ENCODE measurements at places on chromosomes 12 and 14.

- H3K36me3 ChIP-seq = no peaks in the 10 kb centered on the region
- DNase-seq = peak; percentile 70
- no peaks in the 10 kb centered on the region for H3K27me3 ChIP-seq
- no peak overlapping the region for H3K4me3 ChIP-seq
- H3K4me1 ChIP-seq = no peaks in the 10 kb centered on the region
Measured at GRCh38 chr12:54294152-54294952, 6.5 kb downstream of the NFE2 start.

- H3K36me3 ChIP-seq = no peaks in the 10 kb centered on the region
- no peaks in the 10 kb centered on the region for H3K4me1 ChIP-seq
- H3K4me3 ChIP-seq = no peak overlapping the region
- peak; percentile 50 for DNase-seq
- H3K27me3 ChIP-seq = no peaks in the 10 kb centered on the region
Measured at GRCh38 chr12:15208140-15208539, 13.1 kb downstream of the RERG start.

DNA sequence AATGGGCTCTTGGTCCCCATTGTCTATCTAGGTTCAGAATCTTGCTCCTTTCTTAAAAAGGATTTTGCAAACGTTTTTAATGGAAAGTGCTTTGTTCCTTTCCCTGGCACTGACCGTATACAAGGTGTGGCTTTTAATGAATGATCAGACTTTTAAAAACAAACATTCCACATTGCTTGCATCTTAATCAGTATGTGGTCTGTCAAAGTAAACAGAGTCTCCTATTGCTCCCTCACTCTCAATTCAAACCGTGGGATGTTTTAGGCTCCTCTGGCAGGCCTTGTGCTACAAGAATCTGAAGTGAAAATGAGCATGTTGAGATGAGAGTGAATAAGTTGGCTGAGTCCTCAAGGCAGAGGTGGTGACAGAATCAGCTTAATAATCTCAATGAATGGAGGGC, 107.0 kb downstream of the VRK1 start:
- H3K4me3 ChIP-seq = no peak overlapping the region
- no peaks in the 10 kb centered on the region for H3K36me3 ChIP-seq
- H3K27me3 ChIP-seq = no peaks in the 10 kb centered on the region
- no peaks in the 10 kb centered on the region for H3K4me1 ChIP-seq
- no peak for DNase-seq

GRCh38 chr12:124080649-124081048, 107.6 kb downstream of the ZNF664 start:
- H3K4me3 ChIP-seq = no peak overlapping the region
- H3K27ac ChIP-seq = no peak overlapping the region
- H3K27me3 ChIP-seq = no peaks in the 10 kb centered on the region
- H3K4me1 ChIP-seq = peaks cover 5% of the 10 kb centered on the region

- no peaks in the 10 kb centered on the region for H3K36me3 ChIP-seq
- H3K4me3 ChIP-seq = no peak overlapping the region
- no peak overlapping the region for H3K27ac ChIP-seq
- no peaks in the 10 kb centered on the region for H3K27me3 ChIP-seq
- peaks cover 8% of the 10 kb centered on the region for H3K4me1 ChIP-seq
- DNase-seq = peak; percentile 58
Measured at GRCh38 chr12:89970722-89971121, 262.1 kb upstream of the ATP2B1 start.

- H3K4me3 ChIP-seq = no peak overlapping the region
- no peak overlapping the region for H3K27ac ChIP-seq
- peaks cover 3% of the 10 kb centered on the region for H3K4me1 ChIP-seq
- H3K36me3 ChIP-seq = no peaks in the 10 kb centered on the region
- no peak for DNase-seq
Measured at GRCh38 chr12:72865921-72866320, 593.8 kb downstream of the TRHDE start.

GRCh38 chr12:59867689-59868088, 271.9 kb downstream of the SLC16A7 start:
- H3K4me1 ChIP-seq = no peaks in the 10 kb centered on the region
- no peak overlapping the region for H3K27ac ChIP-seq
- DNase-seq = no peak
- no peaks in the 10 kb centered on the region for H3K36me3 ChIP-seq

DNA sequence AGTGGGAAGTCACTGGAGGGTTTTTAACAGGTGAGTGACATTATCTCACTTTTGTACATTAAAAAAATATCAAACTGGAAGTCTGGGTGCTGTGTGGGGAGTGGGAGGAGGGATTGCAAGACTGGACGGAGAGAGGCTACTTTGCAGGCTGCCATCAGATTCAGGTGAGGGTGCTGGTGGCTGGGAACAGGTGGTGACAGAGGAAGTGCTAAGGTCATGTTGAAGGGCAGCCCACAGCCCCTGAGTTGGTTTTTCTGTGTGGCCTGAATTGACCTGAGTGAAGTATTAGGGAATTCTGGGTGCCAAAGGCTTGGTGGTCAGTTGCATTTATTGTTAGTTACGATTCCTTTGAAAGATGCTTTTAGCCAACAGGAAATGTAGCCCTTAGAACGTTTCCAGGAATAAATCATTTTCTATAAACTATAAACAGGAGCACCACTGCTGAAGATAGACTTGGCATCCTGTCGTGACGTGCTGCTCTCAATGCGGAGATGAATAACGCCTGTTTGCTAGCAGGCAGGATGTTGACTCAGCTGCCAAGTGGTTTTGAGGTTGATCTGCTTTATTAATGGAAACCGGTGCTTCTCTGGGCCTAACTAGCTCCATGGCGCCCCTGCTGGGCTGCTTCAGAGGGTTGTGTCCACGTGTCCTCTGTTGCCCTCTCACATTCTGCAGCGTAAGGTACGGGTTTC, 707.5 kb upstream of the TMEM132C start:
- no peak overlapping the region for H3K4me3 ChIP-seq
- DNase-seq = no peak
- no peaks in the 10 kb centered on the region for H3K36me3 ChIP-seq
- H3K27me3 ChIP-seq = no peaks in the 10 kb centered on the region

DNA sequence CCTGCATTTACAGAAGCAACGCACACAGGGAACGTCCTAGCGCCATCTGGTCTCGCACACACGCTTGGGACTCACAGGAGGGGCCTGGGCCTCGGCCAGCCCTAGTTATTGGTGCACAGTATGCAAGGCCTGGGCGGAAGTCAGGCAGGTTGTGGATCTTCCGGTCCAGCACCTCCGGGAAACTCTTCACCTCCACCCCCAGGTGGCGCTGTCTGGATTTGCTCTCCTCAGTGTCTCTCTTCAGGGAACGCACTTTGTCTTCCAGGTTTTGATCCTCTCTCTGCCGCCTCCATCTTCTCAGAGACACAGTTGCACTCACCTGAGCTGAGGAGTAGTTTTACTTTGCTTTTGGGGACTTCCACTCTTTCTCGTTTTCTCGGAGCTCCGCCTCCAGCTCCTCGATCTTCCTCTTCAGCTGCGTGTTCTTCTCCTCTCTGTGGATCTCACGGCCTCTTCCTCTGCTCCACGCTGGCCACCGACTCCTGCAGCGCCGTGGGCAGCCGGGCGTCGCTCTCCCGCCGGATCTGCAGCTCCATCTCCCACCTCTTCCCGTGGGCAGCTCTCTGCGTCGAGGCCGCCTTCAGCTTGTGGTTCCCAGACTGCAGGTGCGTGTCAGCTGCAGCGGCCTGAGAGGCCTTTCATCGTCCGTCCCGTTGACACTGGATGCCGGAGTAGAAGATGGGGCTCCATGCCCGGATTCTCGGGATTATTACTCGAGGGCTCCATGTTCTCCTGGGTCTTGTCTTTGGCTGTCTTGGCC, 933.8 kb downstream of the TMEM121 start:
- no peaks in the 10 kb centered on the region for H3K4me1 ChIP-seq
- no peaks in the 10 kb centered on the region for H3K36me3 ChIP-seq
- DNase-seq = no peak
- no peak overlapping the region for H3K27ac ChIP-seq
- no peak overlapping the region for H3K4me3 ChIP-seq
- H3K27me3 ChIP-seq = no peaks in the 10 kb centered on the region

DNA sequence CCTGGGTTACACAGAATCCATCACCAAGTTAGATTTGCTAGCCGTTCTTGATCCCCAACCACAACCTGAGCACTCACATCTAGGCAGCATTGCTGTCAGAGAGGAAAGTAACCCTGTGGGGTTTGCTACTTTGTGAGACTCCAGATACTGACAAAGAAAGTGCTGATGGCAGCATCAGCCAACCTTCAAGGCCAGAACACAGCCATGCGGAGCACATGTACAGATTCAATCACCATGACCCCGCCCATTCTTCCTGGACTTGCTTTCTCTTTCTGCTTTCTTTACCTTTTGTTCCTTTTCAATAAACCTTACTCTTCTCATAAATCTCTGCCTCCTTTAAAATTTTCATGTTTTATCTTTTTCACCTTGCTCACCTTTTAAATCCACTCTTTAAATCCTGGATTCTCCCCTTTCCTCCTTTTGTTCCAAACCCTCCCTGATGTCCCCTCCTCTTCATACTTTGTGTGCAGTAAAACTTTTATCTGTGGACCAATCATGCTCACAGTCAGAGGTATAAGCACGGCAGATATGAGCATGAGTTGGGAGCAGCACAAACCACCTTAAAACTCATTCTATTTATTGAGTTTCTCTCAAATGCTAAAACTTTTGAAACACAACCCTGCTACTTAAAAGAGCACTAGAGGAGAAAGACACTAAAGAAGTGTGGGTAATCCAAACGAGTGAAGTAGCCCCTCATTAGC, 21.9 kb upstream of the CERS5 start:
- no peak overlapping the region for H3K4me3 ChIP-seq
- DNase-seq = no peak
- peaks cover 26% of the 10 kb centered on the region for H3K36me3 ChIP-seq
- no peaks in the 10 kb centered on the region for H3K27me3 ChIP-seq
- no peak overlapping the region for H3K27ac ChIP-seq

DNA sequence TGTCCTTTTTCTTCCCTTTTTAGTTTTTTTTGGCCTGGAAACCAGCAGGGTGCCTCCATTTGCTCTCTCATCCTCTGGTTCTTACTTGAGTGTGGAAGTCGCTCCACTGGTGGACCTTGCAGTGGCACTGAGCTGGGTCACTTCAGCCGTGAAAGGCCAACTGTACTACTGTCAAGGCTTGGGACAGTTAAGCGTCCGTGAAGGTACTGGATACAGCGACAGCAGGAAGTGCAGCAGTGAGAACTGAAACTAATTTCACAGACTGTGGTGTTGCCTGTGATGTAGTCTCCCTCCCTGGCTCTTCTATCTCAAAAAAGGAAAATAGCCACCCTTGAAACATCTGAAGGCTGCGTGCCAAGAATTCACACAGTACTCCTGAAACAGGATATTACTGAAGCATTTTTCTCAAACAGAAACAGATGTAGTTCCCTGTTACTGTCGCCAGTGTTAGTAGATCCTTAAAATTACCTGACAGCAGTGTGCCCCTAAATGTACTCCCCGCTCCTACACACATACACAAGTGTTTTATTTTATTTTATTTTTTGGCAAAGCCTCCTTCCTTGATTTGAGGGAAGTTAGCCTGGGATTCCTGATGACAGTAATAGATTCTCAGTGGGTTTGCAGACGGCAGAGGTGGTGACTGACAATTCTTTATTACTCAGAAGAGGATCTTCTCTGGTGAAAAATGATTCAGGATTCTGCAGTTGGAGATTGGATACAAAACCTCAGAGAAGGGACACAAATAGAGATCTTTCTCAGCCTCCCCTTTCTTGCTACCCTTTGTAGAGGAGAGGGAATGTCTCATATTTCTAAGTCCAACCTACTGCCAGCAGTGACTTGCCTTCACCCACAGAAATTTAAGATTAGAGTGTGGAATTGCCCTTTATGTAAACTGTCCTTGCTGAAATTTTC, 4.4 kb downstream of the SUSD6 start:
- peaks cover 4% of the 10 kb centered on the region for H3K4me1 ChIP-seq
- H3K36me3 ChIP-seq = no peaks in the 10 kb centered on the region
- no peak for DNase-seq
- H3K4me3 ChIP-seq = no peak overlapping the region
- H3K27ac ChIP-seq = no peak overlapping the region

- no peak overlapping the region for H3K4me3 ChIP-seq
- H3K36me3 ChIP-seq = no peaks in the 10 kb centered on the region
- no peaks in the 10 kb centered on the region for H3K27me3 ChIP-seq
- H3K4me1 ChIP-seq = no peaks in the 10 kb centered on the region
Measured at GRCh38 chr14:33808187-33808586, 142.7 kb downstream of the EGLN3 start.

DNA sequence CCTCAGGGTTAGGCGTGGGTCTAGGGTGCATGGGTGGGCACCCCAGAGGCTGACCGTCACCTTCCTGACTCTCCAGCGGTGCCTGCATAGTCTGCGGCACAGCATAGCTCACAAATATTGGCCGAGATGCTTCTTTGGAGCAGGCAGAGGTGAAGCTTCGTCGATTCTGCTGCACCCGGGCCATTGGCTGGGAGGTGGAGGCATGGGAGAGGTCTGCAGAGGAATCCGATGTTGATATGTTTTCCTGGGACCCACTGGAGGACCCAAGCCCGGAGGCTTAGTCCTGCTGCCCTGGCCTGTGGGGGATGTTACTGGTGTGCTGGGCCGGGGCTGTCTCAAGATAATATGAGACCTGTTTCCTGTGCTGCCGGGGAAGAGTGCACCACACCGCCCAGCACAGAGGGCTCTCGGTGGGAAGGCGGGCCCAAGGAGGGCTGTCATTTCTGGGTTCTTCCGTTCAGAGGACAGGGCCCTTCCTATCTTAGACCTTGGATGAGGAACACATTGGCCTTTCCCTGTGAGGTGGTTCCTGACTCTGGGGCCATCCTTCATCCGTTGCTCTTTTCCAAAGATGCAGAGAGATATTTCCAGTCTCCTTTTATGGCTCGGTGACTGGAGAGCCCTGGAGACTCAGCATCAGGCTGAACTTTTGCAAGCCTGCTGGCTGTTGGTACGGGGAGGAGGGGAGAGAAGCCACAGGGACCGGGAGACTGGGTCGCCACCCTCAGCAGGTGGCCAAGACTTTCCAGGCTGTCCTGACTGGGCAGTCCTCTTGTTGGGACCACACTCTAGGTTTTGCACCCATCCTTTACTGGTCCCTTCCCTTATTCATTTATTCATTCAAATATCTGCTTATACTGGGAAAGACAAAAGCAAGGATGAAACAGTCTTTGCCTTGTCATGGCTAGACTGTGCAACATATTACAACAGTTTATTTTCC, 143.5 kb downstream of the TSPAN9 start:
- peaks cover 2% of the 10 kb centered on the region for H3K36me3 ChIP-seq
- H3K4me1 ChIP-seq = peaks cover 2% of the 10 kb centered on the region
- H3K27me3 ChIP-seq = no peaks in the 10 kb centered on the region
- H3K4me3 ChIP-seq = no peak overlapping the region
- no peak overlapping the region for H3K27ac ChIP-seq

GRCh38 chr12:56261503-56262232, 3.5 kb upstream of the ANKRD52 start:
- peaks cover 2% of the 10 kb centered on the region for H3K36me3 ChIP-seq
- peaks cover 11% of the 10 kb centered on the region for H3K4me1 ChIP-seq
- peak; percentile 90 for DNase-seq
- H3K4me3 ChIP-seq = no peak overlapping the region

- H3K4me3 ChIP-seq = no peak overlapping the region
- H3K27me3 ChIP-seq = no peaks in the 10 kb centered on the region
- DNase-seq = peak; percentile 64
- peaks cover 1% of the 10 kb centered on the region for H3K36me3 ChIP-seq
- peak overlapping the region; percentile 84 for H3K27ac ChIP-seq
Measured at GRCh38 chr12:30691122-30691879, 4.4 kb downstream of the IPO8 start.

DNA sequence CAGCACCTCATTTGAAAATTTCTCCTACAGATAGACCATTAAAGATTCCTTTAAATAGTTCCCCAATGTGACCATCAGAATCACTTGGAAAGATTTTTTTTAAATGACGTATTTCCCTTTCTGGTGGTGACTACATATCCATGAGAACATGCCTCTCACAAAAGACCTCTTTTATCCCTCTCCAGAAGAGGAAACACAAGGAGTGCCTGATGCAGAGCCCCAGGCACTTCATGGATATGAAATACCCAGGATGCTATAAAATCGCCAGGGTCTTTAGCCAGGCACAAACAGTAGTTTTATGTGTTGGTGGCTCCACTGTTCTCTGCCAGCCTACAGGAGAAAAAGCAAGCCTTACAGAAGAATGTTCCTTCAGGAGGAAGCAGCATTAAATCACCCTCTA, 97.1 kb downstream of the ETNK1 start:
- no peak overlapping the region for H3K4me3 ChIP-seq
- DNase-seq = no peak

Data from trophoblast cell (in vitro differentiated cells and primary cell).